ENCODE measurements at places on chromosomes 1 and 21.
A peak's percentile ranks its signal among the peaks of the same experiment; 100 is the strongest.

DNA sequence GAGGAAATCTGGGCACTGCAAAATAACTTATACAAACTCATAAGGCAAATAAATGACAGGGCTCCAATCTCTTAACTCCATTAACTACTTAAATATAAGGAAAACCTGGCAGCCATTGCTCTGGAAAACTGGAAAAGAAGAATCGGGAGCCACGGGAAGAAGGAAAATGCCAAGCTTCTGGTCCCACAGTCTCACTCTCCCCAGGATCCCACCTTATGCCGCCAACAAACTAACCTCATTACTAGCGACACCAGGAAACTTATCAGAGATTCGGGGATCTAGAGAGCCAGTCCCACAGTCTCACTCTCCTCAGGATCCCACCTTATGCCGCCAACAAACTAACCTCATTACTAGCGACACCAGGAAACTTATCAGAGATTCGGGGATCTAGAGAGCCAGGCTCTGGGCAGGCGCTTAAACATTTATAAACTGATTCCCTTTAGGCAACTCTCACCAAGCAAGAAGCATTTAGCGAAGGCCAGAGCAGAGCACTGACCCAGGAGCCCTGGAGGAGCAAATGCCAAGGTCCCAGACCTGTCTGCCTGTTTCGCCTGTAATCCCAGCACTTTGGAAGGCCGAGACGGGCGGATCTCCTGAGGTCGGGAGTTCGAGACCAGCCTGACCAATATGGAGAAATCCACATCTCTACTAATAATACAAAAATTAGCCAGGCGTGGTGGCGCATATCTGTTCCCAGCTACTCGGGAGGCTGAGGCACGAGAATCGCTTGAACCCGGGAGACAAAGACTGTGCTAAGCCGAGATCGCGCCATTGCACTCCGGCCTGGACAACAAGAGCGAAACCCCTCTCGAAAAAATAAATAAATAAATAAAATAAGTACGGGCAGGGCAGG is 720 bp downstream of the PSMB2 start:
- DNase-seq: no peak

DNA sequence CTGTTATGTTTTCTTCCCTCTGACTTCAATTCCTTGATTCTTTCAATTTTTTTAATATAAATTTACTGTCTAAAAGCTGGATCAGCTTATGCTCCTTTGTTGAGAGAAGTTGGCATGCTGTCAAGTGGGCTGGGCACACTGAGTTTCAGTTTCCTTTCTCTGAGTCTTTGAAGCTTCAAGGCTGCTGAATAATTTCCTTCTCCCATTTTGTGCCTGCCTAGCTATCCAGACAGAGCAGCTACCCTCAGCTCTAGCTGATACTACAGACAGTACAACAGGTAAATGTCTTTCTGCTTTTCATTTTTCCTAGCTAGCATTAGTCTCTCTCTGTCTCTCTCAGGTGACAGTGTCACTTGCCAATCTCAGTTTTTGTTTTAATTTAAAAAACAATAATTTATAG is at the start of gene IFI44:
Gene IFI44 (plus strand): TSS at position 204 of the 400 bp plus-strand sequence. CDS start 365 bp downstream, outside the sequence.
- peak; percentile 61 for DNase-seq

GRCh38 chr1:177706977-177707376 is 262.9 kb downstream of the SEC16B start:
- DNase-seq: no peak

GRCh38 chr1:18950401-18951026 is 6.0 kb downstream of the IFFO2 start:
- no peak for DNase-seq

- no peak for DNase-seq
Measured at GRCh38 chr1:203093754-203094410, 8.1 kb upstream of the MYOG start.

DNA sequence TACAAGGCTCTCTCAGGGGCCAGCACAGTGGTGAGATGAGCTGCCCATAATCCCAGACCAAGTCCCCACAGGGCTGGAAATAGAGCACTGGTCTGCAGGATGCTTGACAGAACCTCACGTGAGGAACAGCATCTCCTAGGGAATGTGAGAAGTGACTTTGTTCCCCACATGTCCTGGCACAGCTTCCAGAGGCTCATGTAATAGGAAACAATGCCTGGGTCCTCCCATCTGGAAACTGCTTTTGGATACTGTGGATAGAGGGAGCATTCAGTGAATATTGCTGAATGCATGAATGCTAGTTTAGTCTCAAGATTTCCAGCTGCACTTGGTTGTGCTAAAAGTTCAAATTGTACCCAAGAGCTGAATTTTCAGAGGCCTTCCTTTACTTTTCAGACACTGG is 146.2 kb downstream of the TNR start:
- DNase-seq: no peak

GRCh38 chr1:99682291-99682751 is 36.4 kb downstream of the PALMD start:
- no peak for DNase-seq

DNA sequence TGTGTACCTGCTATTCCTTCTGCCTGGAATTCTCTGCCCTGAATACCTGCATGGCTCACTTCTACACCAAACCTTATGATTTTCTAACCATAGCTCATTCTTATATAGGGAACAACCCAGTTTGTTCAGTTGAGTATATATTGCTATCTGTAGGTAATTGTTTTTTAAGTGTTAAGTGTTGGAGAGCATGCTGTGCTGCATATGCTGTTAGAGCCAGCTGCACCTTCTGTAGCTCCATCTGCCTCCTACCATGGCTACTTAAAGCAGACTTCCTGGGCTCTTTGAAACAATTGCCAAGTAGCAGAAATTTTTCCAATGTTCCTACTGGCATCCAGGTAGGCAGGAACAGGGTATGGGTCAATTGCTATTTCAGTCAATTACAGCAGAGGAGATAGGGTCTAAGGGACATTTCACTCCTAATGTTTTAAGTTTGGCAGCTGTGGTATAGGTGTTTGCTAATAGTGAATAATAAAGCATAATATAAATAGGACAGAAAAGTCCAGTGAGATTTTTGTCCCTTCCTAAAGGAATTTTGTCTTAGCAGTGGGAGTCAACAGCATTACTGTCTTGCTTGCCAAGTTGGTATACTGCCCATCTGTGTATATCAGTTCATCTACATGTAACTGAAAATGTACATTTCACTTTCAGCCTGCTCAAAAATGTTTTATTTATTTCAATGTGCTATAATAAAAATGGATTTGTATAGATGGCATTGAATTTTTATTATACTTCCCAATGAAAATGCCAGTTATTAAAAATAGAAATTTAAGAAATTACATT is 34.0 kb upstream of the C1orf115 start:
- no peak for DNase-seq

DNA sequence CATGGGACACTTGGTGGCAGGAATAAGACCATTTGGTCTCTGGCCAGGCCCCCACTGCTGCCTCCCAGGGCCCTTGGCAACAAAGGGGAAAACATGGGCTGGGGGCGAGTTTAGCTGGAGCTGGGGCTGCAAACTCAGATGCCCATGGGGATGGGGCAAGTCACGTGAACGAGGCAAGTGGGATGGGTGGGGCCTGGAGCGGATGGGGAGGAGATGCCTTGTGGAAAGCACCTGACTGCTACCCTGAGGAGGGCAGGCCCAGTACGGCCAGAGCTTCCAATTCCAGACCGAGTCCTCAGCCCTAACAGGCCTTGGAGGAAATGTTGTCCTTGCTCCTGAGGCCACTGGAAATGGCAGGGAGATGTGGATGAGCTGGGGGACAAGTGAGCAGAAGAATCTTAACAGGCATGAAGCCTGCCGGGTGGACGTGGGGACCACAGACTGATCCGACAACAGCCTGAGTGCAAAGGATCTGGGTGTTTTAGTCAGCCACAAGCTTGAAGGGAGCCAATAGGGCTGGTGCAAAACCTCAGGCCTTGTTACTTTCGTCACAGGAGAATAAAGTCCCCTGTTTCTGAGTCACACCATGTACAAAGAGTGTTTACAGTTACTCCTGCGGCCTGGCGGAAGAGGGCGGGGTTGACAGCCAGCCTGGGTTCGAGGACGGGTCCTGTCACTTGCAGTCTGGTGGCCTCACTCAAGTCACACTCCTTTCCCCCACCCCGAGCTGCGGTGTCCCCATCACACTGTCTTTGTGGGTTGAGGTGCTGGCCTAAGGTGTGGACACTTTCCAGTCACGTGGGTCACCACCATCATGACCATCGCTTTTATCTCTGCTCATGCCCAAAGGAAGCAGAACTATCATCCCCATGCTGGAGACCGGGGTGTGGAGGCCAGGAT is 19.1 kb downstream of the RUNX3 start:
- peak; percentile 64 for DNase-seq

DNA sequence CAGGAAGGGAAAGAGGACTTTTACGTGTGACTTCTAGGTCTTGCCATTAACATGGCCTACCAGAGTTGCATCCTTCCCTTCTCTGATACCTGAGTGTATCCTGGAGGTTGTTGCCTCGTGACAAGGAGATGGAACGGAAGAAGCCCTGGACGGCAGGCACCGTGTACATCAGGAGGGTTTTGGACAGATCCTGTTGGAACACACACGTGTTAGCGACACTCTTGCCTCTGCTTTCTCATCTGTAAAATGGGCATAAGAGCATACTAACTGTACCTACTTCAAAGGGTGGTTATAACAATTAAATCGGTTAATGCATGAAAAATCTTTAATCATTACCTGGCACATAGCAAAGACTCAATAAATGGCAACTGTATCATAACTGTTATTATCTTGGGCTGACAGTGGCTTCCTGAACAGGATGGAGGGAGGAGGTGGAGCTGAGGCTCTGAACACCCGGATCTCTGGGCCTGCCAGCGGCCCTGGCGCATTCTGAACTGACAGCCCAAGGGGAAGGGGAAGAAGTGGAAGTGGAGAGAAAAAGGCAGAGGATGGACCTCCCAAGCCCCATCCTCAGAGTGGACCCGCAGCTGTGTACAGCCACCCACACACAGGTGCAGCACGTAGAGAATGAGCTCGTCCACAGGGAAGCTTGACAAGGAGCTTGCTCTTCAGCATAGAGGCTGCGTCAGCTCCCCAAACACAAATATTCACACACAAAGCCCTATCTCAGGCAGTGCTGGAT is 30.2 kb upstream of the EXOSC10 start:
- DNase-seq: no peak

GRCh38 chr1:98098473-98098872 is 177.6 kb upstream of the DPYD start:
- DNase-seq: no peak

GRCh38 chr1:180094705-180095295 is 59.9 kb upstream of the QSOX1 start:
- no peak for DNase-seq

DNA sequence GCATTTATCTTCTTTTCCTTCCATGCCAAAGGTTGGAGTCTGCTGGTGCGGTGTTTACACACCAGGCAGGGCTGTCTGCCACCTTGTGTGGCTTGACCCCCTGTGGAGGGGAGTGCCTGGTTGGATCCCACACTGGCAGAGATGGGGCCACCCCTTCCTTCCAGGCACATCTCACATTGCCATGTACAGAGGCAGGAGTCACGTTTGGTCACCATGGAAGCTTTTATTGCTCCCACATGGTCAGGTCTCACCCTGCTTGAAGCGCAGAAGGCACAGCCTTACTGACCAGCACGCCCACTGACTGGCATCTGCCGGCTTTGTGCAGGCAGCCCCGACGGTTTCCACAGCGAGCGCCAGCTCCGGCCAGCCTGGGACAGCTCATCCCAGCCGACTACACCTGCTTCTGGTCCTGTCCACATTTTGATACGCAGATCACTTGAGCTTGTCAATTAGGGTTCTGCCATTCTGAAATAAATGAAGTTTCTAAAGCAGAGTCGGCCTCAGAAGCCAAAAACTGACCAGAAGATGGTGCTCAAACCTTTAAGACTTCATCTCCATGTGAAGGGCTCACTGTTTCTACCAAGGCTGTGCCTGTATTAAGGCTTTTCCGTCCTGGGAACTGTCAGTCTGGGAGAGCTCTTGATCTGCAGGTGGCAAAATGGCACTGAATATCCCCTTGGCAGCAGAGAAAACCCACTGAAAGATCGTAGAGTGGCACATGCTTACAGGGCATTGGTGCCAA is 35.6 kb upstream of the EPHA8 start:
- DNase-seq: no peak

DNA sequence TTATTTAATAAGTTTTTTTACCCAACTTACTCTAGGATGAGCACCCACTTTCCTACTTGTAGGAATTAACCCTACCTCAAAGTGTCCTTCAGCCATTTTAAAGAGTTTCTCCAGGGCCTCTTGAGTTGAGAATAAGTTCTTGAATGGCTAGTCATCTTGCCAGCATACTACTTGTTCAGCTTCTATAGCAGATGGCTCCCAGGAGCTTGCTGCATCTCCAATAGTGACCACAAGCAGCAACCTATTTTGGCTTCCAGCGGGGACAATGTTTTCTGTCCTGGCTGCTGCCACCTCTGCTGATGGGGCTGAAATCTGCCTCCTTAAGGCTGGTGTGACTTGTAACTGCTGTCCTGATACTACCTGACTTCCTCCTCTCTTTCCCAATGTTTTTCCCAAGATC is 20.8 kb upstream of the PIK3R3 start:
- no peak for DNase-seq

DNA sequence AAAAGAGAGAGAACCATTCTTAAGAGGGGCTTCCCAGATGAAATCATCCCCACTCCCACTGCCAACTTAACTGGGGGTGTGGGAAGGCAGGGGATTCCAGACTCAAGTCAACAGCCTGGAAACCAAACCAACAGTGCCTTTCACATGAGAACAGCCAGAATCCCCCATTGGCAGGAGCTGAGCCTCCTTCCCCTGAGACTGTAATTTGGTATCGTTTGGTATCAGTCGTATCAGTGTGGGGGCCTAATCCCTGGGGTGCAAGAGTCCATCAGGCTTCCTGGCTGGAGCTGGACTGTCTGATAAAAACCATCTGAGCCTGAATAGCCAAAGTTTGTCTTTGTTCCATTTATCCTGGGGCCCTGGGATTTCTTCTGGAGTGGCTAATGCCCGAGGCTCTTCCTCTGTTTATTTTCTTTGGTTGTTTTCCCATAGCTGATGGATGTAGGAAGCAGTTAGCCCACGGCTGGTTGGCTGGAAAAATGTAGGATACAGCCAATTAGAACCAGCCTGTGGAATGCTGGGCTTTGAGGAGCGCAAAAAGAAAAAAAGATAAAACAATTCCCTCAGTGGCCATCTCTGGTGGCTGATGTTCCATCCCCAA is 84.6 kb downstream of the LAMC2 start:
- no peak for DNase-seq

DNA sequence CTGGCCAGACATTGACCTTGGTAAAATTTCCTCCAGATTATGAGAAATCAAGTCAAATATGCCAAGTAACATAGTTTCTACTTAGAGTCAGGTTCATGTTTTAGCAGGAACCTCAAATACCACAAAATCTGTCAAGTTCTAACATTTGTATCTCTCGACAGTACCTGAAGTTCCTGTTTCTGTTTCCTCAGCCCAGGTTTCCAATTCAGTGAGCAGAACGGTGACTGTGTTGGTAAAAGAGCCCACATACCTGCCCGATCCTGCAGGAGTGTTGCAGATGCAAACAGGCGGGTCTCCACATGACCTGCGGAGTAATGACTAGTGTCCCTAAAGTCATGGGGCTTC is 57.9 kb upstream of the LGALS8 start:
- no peak for DNase-seq

All from activated T-cell treated with anti-CD3 and anti-CD28 coated beads, Interleukin-2, amount 50 U/mL, for 4 hours (primary cell).